ENCODE measurements at places on chromosomes 7 and 10.

DNA sequence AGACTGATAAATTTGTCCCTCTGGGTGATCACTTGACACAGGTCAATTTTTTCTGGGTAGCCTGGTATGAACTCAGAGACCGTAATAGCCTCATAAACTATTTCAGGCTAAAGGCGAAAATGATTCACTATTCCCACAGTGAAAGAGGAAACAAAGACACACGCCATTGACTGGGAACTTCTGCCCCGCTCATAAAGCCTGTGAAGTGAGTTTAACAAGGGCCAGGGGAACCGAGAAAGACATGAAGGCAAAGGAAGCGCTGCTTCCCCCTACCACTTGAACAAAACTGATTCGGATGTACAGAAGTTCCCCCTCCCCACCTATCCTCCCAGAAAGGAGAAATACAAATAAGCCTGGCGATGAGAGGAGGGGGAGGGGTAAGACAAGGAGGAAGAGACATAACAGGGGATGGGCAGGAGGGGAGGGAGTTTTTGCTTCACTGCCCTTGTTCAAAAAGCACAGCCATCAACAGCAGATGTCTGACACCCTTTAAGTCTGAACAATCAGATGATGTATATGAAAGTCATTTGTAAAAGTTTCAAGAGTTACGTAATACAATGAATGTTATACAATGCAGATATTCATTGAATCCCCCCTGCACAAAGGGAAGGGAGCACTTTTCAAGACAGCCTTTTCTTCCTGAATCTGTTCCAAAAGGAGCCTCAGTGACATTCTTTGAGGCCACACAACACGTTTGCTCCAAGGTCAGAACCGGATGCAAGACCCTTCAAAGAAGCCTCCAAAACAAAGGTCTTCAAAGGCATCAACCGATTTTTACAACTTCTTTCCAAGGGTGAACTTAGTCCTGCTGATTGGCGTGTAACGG, 734 bp downstream of the ABCB4 start:
- DNase-seq: no peak

DNA sequence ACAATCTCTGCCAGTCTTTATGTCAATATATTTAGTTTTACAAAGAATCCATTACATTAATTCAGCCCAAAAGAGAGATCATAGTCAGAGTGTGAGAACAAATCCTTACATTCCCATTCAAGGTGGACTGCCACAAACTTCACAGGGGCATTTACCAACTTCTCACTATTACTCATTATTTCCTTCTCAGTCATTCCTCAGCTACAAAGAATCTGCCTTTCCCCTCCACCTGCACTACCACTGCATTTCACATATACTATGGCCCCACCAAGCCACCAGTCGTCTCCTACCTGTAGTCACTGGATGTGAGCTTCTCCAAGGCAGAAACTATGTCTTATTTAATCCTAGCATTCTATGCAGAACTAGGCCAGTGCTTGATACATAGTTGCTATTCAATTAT, 94.3 kb downstream of the USP6NL start:
- no peak for DNase-seq

GRCh38 chr7:46508583-46508982, 587.5 kb upstream of the IGFBP3 start:
- no peak for DNase-seq

- no peak for DNase-seq
These were observed 158.0 kb downstream of the CAMK1D start for GRCh38 chr10:12507165-12507850.

- no peak for DNase-seq
These were observed 68.6 kb upstream of the CACUL1 start for GRCh38 chr10:118823256-118823907.

- no peak for DNase-seq
These were observed 386.9 kb upstream of the CNTNAP2 start for GRCh38 chr7:145729691-145730090.

- no peak for DNase-seq
These were observed 17.2 kb upstream of the PSMG3 start for GRCh38 chr7:1586827-1587705.

DNA sequence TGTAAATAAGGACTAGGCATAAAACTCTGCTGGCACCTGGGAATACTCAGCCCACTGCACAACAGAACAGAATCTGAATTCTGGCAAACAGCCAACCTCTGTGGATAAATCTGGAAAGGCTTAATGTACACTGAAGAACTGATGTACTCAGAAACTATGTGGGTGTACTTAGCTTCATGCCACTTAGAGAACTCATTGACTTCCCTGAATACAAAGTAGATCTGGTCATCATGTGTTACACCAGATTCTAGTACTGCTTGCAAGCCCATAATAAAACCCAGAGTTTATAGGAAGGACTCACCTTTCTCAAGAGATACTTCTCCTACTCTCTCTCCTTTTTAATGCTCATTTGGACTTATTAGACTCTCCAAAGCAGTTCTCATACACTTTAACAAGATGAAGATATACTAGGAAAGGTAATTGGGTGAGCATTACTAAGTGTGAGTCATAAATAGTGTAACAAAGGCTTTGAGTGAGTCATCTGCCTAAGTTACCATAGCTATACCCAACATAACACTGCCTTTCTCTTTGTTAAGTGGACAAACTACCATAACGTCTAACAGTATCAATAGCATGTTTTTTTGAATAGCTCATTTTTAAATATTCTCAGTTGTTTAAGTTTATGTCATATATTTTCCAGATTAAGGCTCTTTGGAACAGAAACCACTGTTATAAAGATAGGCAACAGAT, 309.1 kb downstream of the MDFIC start:
- no peak for DNase-seq
